Astrocyte of the spinal cord (primary cell): ENCODE measurements at places on chromosomes 11 and 22.

GRCh38 chr11:70002433-70002832, 75.7 kb upstream of the ANO1 start:
- no peak for DNase-seq

GRCh38 chr11:61650781-61651571, 29.2 kb upstream of the DAGLA start:
- DNase-seq: no peak

DNA sequence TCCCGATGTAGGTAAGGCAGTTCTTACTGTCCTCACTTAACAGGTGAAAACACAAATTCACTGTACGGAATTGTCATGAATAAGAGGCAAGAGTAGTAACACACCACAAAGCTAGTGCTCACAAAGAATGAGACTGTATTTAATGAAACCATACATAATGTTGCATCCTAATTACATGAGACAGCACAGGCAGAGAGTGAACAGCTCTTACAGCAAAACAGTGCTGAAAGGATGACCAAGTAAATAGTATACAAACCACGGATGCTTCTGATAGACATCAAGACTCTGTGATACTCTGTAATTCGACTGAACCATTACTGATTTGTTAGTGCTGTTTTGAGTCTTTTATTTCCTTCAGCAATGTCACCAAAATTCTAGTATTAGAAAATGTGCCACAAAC, 282.3 kb downstream of the TTC28 start:
- no peak for DNase-seq

DNA sequence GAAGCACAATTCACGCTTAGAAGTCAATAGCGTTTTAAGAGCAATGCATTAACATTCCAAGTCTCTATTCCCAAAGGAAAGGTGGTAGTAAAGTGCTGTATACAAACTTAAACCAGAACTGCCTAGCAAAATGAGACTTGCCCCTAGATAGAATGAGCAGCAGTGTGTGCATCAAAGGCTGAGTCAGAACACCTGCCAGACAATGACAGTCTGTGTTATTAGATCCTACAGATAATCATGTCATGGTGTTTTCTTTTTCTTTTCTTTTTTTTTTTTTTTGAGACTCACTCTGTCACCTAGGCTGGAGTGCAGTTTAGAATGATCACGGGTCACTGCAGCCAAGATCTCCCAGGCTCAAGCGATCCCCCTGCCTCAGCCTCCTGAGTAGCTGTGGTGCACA, 1.6 kb downstream of the RTCB start:
- DNase-seq: no peak

DNA sequence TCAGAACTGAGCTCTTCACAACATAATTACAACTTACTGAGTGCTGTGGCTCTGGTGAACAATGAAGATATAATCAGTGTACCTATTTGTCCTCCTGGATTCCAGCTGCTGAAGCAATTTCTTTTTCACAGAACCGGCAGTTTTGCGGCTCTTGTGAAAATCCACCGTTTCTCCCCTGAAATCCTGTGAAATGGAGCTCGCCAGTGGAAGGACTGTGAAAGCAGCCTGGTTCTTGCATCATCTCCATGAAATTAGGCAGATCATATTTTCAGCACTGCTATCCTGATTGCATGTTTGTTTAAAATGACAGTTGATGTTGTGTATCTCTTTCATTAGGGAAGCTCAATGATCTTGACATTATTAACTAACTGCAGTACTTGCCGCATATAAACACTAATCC, 120.2 kb upstream of the SNX19 start:
- DNase-seq: no peak

DNA sequence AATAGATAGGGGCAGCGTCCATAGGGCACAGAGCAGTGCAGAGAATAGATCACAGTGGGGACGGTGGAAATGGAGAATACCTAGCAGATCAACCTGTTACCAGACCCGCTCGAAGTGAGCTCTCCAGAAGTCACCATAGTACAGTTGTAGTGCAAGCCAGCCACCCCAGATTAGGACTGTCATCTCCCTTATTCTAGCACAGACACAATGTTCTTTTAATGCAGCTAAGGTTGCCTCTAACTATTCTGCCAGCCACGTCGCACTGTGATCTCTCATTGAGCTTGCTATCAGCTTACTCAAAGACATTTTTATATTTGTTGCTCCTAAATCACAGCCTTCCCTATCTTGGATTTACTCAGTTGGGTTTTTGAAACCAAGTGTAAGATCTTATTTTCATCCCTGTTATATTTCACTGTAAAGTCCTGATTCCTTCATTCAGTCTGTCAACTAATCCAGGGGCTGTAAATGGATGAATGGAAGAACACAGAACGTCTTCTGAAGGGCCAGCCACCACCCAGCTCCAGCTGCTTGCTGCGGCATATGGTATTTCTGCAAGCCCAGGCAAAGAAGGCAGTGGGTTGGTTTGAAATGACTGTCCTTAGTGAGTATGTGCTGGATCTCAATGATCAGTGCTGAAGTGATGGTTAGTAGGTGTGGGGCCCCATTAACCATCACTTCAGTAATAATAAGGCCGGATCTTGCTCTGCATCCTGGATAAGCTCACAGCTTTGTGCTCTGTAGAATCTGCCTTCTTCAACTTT, 3.4 kb downstream of the PARVA start:
- no peak for DNase-seq

GRCh38 chr11:126186025-126186698, 25.3 kb downstream of the RPUSD4 start:
- DNase-seq: no peak

DNA sequence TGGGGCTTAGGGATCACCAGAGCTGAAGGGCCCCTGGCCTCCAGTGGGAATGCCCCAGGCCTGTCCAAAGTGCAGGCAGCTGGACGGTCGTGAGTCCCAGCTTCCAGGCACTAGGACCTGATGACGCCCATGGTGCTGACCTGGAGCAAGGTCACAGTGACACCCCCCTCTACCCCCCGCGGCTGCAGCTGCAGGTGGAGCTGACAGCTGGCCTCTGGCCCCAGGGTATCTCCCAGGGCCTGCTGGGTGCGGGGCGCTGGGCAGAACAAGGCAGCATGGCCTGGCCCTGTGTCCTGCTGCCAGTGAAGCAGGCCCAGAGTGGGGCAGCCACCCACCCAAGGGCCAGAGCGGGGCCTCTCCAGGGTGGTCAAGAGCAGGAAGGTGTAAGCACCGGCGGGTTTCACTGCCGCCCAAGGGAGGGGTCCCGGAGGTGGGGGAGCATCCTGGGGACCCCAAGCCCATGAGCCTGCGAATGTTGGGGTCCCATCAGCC, 553 bp upstream of the TCIRG1 start:
- DNase-seq: no peak

DNA sequence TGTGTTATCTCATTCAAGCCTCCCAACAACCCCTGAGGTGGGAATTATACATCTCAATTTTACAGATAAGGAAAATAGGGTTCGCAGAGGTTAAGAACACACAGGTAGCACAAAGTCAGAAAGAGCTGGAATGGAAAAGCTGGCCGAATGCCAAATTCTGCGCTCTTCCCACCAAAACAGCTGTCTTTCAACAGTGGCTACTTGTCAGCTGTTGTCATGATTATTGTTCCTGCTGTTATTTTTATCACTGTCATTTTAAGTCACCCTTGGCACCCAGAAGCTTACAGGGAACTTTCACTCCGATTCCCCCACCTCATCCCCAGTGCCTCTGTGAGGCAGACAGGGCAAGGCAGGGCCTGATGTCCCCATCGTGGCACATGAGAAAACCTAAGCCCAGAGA, 74.5 kb upstream of the CSNK2A3 start:
- no peak for DNase-seq

DNA sequence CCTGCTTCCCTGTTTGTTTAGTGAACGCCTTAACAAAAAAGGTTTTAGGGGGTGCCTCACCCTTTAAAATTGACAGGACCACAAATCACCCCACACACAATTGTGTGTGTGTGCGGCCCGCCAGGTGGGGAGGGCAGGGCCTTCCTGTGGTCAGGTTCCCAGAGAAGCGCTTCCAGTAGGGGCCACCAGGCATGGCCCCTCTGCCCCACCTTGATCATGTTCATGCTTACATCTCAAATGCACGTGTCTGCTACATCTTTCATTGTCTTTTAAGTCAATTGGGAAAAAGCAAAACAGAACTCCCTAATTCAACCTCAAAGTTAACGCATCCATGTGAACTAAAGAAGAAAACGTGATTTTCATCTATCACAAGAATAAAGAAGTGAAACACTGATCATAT, 1335.3 kb downstream of the TBC1D22A start:
- no peak for DNase-seq

GRCh38 chr11:93715797-93716396, 25.4 kb downstream of the TAF1D start:
- no peak for DNase-seq

- DNase-seq: peak; percentile 47
Measured at GRCh38 chr22:44550711-44551491, 52.9 kb upstream of the RTL6 start.

- no peak for DNase-seq
Measured at GRCh38 chr11:18171377-18172000, 1.1 kb upstream of the MRGPRX4 start.

GRCh38 chr22:44289414-44290171, 23.2 kb downstream of the SHISAL1 start:
- no peak for DNase-seq

- no peak for DNase-seq
Measured at GRCh38 chr11:85164743-85165142, 462.4 kb downstream of the DLG2 start.

GRCh38 chr11:44789496-44789895, 62.7 kb downstream of the TSPAN18 start:
- no peak for DNase-seq

- DNase-seq: peak; percentile 29
Measured at GRCh38 chr11:70608568-70609470, 210.5 kb downstream of the CTTN start.

DNA sequence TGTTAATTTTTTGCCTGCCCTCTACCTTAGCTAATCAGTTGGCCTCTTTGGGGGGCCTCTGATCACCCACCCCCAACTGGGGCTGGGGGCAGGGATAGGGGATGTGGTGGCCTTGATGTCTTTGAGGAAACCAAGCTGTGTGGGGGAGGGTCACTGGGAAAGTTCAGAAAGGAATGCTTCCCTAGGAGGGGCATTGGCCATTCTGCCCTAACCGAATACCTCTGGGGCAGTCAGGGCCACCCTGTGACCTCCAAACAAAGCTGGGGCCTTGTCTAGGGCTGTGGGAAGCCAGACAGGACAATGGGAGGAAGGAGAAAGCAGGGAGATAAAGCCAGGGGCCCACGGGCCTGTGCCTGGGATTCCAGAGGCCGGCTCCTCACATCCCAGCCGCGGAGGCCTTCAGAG, 97.5 kb downstream of the TSPAN18 start:
- DNase-seq: no peak

GRCh38 chr11:118649941-118650340, 29.5 kb downstream of the TREH start:
- no peak for DNase-seq

DNA sequence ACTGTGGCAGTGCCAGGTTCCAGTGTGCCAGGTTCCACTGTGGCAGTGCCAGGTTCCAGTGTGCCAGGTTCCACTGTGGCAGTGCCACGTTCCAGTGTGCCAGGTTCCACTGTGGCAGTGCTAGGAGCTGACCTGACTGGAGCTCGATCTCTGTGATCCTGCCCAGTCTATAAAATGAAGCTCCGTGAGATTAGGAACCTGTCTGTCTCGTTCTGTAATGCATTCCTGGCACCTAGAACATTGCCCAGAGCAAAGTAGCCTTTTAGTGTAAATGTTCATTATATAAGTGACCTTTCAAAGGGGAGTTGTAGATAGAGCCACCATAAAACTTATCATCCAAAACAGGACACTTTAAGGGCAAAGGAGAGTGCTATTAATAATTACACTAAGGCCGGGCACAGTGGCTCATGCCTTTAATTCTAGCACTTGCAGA, 36.0 kb downstream of the ART5 start:
- DNase-seq: no peak

DNA sequence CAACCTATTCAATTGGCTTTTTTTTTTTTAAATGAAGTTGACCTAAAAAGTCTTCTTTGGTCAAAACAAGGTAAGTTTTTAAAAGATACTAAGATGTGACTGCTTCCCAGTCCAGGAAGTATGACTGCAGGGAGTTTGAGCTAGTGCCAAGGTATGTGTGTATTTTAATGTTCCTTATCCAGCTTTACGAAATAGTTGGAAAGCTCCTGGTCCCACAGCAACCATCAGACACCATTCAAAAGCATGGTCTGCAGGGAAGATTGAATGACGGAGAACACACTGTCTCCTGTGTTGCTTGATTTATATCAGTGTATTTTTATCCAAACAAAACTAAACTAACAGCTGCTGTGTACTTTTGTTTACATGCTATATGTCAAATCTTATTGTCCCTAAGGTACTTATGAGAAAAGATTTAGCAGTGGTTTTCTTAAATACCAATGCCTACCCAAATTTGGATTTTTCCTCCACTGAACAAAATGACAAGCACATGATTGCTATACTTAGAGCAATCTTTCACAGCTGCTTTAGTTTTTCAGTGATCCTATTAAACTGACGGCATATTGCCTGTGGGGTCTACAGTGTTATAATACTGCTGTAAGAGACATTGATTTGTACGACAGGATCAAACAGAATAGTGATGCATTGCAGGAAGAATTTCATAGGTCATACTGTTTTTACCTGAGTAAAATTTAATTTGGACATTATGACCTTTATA, 122.9 kb downstream of the DCDC1 start:
- peak; percentile 18 for DNase-seq

GRCh38 chr11:82930229-82930628, 28.7 kb downstream of the DDIAS start:
- DNase-seq: no peak

GRCh38 chr11:83063073-83063754, 8.5 kb downstream of the RAB30 start:
- DNase-seq: peak; percentile 81

GRCh38 chr11:133898770-133899115, 53.4 kb upstream of the SPATA19 start:
- DNase-seq: no peak

DNA sequence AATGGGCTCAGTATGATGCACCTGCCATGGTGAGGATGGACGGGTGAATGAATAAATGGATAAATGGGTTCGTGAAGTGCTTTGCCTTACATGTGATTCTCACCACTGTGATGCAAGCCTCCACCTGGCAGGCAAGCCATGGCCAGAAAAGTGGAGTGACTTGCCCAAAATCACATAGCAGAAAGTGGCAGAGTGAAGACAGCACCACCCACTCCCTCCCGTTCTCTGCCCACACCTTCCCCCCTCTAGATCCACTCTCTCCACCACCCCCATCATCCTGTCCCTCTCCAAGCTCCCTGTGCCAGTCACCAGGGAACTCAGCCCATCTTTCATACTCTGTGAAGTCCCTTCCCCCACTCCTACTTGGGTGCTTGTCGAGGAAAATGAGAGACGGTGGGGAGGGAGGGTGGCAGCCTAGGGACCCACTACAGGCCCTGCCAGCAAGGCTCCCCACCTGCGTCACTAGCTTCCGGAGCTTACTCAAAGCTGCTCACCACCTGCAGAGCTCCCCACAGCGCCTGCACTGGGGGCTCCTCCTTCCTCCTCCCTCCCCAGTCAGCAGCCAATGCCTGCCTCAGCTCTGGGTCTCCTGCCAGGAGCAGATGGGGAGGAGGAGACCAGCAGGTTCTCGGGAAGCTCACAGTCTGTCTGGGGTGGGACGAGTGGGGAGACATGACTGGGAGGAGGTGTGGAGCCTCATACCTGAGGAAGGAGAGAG, 82.3 kb downstream of the PDE2A start:
- DNase-seq: no peak
